CD4-positive, alpha-beta T cell treated with Interleukin-10 for 1 hour (primary cell): ENCODE measurements at places on chromosomes 7 and 10.

- DNase-seq, result no peak
Observed at GRCh38 chr7:39557222-39557621, 9.0 kb upstream of the YAE1 start.

DNA sequence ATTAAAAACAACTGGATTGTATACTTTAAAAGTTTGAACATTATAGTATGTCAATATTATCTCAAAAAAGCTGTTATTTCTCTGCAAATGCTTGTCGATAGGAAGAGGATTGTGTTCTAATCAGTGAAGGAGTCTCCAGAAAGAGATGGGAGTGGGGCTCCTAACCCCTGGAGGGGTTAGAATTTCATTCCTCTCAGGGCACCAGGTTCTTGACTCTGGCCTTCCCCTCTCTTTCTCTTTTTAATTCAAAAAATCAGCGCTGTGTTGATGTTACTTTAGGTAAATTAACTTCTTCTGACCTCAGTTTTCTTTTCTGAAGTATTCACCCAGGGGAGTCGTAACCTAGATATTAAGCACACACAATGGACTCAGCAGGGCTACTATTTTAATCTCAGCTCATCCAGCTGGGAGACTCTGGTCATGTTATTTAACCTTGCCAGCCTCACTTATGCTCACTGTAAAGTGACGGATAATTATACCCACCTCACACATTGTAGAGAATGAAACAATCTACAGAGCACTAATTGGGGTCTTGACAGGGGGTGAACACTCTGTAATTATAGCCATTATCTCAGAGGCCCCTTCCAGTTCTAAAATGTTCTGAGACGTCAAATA lies 59.4 kb downstream of the GCC1 start:
- no peak for DNase-seq

- DNase-seq, result no peak
Observed at GRCh38 chr10:71220689-71221540, 8.5 kb downstream of the UNC5B start.

GRCh38 chr10:132616996-132617736 lies 79.6 kb downstream of the INPP5A start:
- DNase-seq, result no peak

DNA sequence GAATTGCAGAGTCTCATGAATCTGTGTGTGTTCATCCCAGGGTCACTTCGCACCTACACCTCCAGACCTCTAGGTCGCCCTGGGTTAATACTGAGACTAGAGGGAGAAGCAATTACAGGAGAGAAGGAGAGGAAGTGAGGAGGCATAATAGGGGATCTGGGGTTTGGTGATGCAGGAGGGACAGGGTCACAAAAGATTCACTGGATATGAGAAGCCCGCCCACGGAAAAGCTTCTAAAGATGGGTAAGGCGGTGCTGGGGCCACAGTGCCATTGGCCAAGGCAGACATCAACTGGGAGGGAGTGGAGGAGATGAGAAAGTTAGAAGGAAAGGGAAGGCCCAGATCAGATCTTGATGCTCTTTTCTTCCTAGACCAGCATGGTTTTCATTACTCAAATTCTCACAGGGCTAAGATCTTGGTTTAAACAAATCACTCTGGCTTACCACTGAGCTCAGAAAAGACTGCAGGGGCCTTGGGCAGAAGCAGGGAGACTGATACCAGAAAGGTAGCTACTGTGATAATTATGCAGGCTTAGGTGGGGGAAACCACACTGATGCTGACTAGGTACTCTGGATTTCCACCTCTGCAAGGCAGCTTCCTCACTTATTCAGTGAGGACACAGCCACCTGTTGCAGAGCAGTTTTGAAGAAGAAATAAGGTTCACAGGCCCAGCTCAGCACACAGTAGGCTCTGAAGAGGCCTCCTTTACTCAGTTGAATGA lies 17.4 kb upstream of the ZNF273 start:
- DNase-seq, result no peak

DNA sequence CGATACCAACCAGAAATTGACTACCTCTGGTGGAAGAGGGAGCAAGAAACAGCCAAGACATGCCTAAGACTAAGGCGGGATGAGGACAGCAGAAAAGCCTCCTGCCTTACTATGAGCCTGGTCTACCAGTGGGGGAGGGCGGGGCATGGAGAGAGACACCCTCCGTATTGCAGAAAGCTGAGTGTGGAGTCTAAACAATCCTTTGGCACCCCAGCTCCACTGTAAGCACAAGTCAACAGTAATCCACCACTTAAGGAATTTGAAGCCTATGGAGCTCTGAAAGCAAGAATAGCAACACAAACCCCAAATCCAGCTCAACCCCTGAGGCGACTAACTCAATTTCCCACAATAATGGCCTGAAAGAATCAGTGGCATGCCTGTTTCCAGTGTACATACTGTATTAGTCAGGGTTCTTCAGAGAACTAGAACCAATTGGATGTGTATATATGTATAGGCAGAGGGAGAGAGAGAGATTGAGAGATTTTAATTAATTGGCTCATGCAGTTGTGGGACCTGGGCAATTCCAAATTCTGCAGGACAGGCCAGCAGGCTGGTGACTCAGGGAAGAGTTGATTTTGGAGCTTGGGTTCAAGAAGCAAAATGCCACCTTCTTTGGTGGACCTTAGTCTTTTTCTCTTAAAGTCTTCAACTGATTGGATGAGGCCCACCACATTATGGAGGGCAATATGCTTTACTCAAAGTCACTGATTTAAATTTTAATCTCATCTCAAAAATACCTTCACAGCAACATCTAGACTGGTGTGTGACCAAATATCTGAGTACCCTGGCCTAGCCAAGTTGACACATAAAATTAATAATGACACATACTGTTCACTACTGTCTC lies 13.5 kb downstream of the PPIF start:
- DNase-seq, result no peak

- no peak for DNase-seq
Observed at GRCh38 chr10:123883673-123884320, 7.8 kb downstream of the CPXM2 start.

DNA sequence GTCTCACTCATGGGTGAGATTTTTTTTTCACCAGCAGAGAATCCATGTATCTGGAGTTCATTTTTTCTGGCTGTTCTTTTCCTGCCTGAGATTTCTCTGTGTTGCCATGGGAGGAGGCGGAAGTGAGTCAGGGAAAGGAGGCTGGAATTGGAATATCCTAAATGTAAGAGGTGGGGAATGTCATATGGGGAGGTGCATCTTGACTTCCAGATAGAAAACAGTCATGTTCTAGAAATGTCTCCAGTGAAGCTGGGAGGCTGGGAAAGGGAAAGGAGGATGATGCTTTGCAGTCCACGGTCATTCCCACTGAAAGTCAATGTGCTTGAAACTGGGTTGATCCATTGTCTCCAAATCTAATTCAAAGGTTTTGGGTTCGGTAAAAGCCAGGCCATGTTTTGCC lies 39.7 kb upstream of the HPS1 start:
- no peak for DNase-seq

GRCh38 chr7:17046666-17047065 lies 164.9 kb upstream of the AGR3 start:
- no peak for DNase-seq

DNA sequence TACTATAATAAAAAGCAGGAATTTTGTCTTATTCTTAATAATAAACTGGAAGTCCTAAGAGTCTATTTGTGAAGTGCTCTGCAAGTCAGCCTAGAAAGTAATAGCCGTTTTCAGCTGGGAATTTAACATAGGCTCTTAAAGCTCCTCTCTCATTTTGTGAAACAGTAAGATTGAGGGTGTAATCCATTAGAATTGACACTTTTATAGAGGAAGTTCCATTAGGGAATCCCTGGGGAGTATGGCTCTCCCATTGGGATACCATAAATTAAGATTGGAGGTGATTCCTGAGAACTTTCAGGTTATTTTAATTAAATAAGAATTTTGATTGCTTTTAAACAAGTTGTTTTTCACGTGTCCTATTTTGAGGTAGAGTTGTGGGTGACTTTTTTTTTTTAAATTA lies 68.0 kb downstream of the EXOC4 start:
- DNase-seq, result no peak
